ENCODE measurements at places on chromosomes 7 and 10. TPM values are rescaled to one million over a fixed set of nuclear protein-coding genes. Genes with fewer than 3 reads are reported as not detected.

Gene IQUB
- total RNA-seq = 0.79 TPM

Gene TACC2
- 38.6 TPM for total RNA-seq

Gene NME8
- total RNA-seq = not detected

Gene EEPD1
- 4.2 TPM for total RNA-seq

Gene PTPRE
- total RNA-seq = 12.3 TPM

Gene OR2A5
- not detected for total RNA-seq

Gene AOAH
- 1.1 TPM for total RNA-seq

Gene SLC18A3
- not detected for total RNA-seq

Gene C7orf57
- total RNA-seq = 0.15 TPM

Gene CTAGE4
- total RNA-seq = 6.0 TPM

Gene ARL3
- 13.3 TPM for total RNA-seq

Data from HCT116 (cell line).